ENCODE measurements at places on chromosomes 2 and 18.

DNA sequence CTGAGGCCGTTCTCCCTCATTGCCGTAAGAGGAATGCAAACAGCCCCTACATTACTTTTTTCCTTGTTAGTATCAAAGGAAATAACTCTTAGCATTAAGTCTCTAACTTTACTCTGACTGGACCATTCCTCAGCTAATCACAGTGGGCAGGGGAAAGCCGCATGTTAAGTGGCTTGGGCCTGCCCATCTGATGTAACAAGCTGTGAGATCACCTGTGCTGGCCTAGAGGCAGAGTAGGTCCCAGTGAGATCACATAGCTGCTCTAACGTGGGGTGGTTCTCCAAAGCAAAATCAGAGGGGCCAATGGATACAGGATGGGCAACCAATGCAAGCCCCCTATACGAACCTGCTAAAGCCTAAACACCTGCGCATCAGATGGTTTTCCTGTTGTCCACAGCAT lies 5.9 kb upstream of the MOCOS start:
- DNase-seq, result no peak

- no peak for DNase-seq
These were observed 2.9 kb upstream of the MAB21L4 start for GRCh38 chr2:240898731-240899467.

DNA sequence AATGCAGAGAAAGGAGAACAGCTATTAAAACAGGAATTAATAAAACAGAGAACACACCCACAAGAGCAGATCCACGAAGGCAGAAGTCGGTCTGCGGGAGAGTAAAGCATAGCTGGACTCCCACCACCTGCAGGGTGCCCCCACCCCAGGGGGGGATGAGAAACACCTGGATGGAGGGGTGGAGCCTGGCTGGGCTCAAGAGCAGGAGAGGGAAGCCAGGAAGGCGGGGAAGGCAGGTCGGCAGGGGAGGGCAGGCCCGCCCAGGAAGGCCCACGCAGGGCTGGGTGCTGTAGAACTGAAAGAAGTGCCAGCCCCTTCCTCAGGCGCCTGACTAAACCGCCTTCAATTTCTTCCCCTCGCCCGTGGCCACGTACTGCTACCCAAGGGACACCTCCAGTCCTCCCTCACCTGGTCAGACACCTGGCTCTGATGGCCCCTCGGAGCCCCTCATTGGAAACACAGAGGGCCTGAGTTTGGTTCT lies 175.4 kb downstream of the HDAC4 start:
- no peak for DNase-seq

DNA sequence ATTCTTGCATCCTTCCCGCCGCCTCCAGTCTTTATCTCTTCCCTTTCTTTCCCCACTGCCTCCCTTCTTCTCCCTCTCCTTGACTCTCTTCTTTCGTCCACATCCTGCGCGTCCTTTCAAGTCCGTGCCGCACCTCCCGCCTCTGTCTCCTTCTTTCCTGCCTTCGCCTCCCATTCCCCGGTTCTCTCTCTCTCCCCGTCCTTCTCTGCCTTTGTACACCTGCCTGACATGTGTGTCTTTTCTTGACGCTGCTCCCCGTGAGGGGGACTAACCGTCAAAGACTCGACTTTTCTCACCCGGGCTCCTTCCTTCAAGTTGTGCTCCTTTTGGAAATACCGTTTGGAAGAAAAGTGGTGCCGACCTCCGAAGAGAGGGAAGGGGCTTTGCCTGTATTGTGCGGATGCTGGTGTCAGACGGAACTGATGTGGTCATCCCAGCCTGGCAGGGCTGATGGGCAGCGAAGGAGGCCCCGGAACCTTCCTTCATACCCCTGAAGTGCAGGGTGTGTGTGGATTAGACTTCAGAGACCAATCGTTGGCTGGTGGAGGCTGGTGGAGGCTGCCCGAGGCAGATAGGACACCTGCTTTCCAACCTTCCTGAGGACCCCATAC lies 879 bp downstream of the TMEM178A start:
- DNase-seq, result no peak

- DNase-seq, result no peak
These were observed 13.7 kb upstream of the DAPL1 start for GRCh38 chr2:158781353-158781961.
